ENCODE measurements at places on chromosomes 1 and 21. TPM values are rescaled to one million over a fixed set of nuclear protein-coding genes. Genes with fewer than 3 reads are reported as not detected.

The MTMR11 gene
- total RNA-seq, result 6.1 TPM

The CRYAA gene
- not detected for total RNA-seq

The ASCL5 gene
- not detected for total RNA-seq

The AMY1B gene
- not detected for total RNA-seq

The TNFRSF1B gene
- not detected for total RNA-seq

The CR1 gene
- not detected for total RNA-seq

The C8A gene
- total RNA-seq, result not detected

- DNase-seq, result no peak
Measured at GRCh38 chr1:59396387-59396786, 99.5 kb downstream of the FGGY start.

- peak; percentile 66 for DNase-seq
Measured at GRCh38 chr1:24709791-24710441, 35.3 kb upstream of the CLIC4 start.

DNA sequence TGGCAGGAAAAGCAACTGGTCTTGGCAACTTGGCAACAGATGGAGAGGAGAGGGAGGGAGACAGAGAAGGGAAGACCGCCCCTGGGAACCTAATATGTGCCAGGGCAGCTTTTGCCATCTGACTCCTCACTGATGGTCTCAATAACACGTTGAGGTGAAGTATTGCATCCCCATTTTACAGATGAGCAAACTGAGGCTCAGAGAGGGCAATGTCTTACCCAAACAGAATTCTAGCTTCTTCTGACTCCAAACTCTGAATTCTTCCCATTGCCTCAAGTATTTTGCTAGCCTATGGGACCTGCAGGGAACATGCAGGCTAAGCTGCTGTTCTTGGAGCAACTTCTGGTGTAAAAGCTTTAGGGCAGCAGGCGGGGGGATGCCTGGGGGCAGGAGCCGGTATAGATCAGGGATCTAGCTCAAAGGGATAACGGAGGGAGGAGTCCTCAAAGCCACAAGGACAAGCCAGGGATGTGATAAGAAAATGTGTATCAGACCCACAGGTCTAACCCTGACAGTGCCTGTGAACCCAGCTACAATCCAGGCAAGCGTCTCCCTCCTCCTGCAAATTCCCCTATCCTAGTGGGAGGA, 7.2 kb upstream of the GUCA2A start:
- no peak for DNase-seq

DNA sequence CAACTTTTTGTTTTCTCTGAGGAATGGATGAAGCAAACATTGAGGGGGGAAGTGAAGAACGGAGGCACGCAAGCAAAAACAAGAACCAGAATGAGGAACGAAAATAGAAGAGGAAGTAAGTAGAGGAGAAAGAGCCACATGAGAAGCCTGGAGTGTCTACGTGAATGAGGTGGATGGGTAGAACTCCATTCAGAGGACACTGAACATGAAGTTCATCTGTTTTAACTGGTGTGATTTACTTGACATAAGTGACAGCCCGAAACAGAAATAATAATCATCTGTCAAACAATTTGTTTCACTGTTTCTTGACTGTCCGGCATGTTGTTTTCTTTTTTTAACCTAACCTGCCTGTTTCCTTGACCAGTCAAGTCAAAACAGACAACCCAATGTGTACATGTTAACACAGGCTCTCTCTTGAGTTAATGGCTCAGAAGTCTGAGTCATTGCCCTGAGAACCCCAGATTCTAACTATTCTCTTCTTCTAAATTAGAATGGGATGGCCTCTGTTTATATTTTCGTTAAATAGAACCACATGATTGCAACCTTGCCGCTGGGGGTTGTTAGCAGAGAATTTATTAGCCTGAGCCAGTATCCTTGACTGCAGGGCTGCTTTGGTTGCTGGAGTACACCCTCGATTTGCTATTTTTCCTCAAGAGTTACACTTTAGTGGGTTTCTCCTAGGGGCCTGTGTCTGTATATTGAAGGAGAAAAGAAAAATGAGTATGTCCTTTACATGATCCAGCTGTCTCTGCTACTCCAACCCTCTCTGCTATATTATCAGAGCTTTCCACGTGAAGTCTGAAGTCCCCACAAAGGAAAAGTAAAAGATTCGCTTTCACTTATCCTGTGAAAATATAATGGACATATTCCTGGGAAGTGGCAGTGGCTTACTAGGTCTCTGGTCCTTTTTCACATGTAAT, 151.7 kb downstream of the ZC3H11B start:
- peak; percentile 83 for DNase-seq

DNA sequence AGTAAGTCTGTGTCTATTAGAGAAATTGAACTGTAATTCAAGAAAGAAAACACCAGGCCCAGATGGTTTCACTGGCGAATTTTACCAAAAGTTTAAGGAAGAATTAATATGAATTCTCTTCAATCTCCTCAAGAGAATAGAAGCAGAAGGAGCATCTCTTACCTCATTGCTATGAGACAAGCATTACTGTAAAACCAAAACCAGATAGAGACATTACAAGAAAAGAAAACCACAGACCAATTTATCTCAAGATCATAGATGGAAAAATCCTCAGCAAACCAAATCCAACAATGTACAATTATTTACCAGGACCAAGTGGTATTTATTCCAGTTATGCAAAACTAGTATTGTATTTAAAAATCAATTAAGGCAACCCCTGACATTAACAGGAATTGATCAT, 160.6 kb downstream of the LIPI start:
- no peak for DNase-seq

- DNase-seq, result no peak
Measured at GRCh38 chr1:219387211-219387610, 213.5 kb downstream of the LYPLAL1 start.

- DNase-seq, result no peak
Measured at GRCh38 chr1:33459691-33460090, 12.8 kb upstream of the ZSCAN20 start.

DNA sequence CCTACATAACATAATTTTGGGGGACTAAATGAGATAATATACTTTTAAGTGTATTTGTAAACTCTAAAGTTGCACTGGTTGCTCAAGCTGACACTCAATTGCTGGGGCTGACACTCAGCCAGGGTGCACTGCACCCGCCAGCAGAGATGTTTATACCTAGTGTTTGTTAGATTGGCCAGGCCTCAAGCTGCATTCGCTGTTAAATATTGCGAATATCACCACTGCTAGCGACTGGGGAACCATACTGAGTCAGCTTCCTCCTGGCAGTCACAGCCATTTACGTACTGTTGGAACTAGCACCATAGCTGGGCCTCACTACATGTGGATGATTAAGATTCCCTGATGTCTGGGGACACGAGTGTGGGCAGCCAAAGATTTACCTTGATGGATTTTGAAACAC, 12.7 kb upstream of the RWDD3 start:
- no peak for DNase-seq

GRCh38 chr1:226293553-226293920, 15.4 kb downstream of the LIN9 start:
- no peak for DNase-seq

DNA sequence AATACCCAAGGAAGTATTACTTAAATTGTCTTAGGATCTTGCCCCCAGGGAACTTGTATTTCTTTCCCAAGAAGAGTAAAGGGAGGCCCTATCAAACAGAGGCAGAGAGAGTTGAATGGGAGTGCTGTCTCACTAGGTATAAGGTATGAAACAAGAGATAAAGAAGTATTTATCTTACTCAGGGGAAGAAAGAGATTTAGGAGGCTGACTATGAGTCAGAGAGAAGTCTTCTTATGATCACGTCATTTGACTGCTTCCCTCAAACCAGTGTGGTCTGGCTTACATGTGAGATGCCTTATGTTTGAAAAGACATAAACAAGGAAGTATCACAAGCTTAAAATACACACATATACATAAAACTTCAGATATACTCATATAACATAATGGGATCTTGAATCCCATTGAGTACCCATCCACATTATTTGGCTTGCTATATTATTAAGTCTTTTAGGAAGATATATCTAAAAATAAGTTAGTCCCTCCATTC, 29.6 kb downstream of the DUSP10 start:
- DNase-seq, result peak; percentile 81

Data from RPMI7951 (cell line).